ENCODE measurements at places on chromosomes 13 and 19.

DNA sequence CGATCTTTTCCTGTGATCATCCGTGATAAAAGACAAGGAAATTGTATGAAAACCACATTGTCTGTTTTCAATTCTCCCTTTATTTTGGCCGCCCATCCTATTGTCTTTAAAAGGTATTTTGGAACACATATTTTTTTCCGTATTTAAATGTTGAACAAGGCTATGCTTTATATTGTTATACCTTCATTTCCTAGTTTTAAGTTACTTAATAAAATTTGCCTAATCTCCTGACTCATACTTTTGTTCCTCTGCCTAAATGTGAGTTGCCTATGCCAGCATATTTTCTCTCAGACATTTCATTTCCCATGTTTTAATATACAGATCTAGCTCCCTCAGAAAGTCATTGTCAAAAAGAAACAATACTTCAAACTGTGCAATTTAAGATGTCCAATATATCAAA lies 104.2 kb downstream of the SLITRK6 start:
- no peak overlapping the region for H3K4me3 ChIP-seq
- no peaks in the 10 kb centered on the region for H3K36me3 ChIP-seq
- no peaks in the 10 kb centered on the region for H3K27me3 ChIP-seq
- DNase-seq, result no peak

- no peak overlapping the region for H3K4me3 ChIP-seq
- no peaks in the 10 kb centered on the region for H3K4me1 ChIP-seq
- H3K27me3 ChIP-seq, result peaks cover 26% of the 10 kb centered on the region
- no peak for DNase-seq
- no peak overlapping the region for H3K27ac ChIP-seq
- H3K36me3 ChIP-seq, result no peaks in the 10 kb centered on the region
Measured at GRCh38 chr13:101473458-101473857, 21.0 kb downstream of the ITGBL1 start.

DNA sequence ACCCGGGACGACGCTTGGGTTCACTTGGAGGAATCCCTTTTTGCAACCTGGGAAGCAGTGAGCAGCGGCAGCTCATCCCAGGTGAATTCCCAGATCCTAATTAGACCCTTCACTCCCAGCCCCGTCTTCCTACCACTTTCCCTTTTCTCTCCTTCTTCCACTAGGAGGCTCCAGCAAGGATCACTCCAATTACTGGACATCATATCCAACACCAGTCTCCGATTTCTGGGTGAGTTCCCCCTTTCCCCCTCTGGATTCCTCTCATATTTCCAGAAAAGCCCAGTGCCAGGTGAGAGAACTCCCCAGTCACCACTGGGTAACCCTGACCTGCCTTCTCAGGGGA lies 17.1 kb upstream of the ZSCAN4 start:
- H3K36me3 ChIP-seq, result no peaks in the 10 kb centered on the region

GRCh38 chr19:35236638-35237400 lies 8.3 kb upstream of the FAM187B start:
- no peak overlapping the region for H3K27ac ChIP-seq
- DNase-seq, result no peak
- no peak overlapping the region for H3K4me3 ChIP-seq
- H3K4me1 ChIP-seq, result peaks cover 14% of the 10 kb centered on the region

DNA sequence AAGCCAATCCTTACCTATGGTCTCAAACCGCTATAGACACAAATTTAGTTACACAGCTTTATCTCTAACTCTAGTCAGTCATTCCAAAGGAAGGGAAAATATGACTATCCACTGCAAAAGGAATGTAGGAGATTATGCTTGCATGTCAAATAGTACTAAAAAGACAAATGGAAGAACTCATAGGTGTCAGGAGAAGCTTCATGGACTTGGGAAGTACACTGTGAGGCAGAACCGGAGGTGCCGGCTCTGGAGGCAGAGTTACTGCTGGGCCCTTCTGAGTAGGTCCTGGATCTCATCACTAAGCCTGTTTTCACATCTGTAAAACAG lies 97.5 kb downstream of the FOXO1 start:
- H3K27ac ChIP-seq, result no peak overlapping the region
- H3K36me3 ChIP-seq, result peaks cover 12% of the 10 kb centered on the region
- no peak overlapping the region for H3K4me3 ChIP-seq
- DNase-seq, result no peak
- H3K4me1 ChIP-seq, result peaks cover 68% of the 10 kb centered on the region

GRCh38 chr19:35069696-35070095 lies 28.2 kb downstream of the HPN start:
- peaks cover 5% of the 10 kb centered on the region for H3K4me1 ChIP-seq
- DNase-seq, result no peak
- peaks cover 2% of the 10 kb centered on the region for H3K36me3 ChIP-seq
- no peak overlapping the region for H3K4me3 ChIP-seq
- H3K27ac ChIP-seq, result no peak overlapping the region

DNA sequence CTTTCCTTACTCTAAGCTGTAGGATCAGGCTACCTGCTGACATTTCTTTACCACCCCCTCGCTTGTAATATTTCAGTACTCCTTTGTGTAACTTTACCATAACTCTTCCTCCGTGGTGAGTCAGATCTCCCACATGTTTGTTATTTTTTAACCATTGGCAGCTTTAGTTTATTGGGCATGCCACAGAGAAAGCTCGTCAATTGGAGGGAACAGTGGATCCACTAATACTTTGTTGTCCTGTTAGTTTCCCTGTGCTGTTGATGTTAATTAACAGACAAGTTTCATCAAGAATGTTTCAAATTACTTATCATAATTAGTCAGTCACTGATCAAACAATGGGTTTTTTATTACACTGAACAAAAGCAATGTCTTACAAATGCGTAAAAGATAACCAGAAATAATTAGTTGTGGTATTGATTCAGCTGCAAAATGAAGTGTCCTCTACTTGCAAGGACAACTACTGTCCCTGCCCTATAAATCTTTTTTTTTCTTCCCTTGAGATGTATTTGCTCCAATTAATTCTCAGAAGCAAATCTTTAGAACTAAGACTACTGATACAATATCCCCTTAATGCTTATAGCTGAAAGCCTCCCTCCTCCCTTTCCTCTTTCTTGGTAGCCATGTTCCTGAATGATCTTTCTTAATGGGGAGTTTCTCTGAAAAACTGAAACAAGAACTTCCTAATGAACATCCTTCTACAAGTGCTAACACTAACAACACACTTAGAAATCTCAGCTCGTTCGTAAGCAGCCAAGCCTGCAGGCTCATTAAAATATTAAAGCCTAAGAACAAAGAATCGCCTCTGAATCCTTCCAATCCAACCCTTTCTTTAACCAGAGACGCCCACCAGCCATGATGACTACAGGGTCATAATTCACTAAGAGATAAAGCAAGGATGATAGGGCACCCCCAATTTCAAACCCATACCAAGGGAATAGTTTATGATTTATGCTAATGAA lies 22.2 kb downstream of the EFNB2 start:
- H3K4me1 ChIP-seq, result no peaks in the 10 kb centered on the region
- peaks cover 4% of the 10 kb centered on the region for H3K36me3 ChIP-seq
- no peak overlapping the region for H3K27ac ChIP-seq

DNA sequence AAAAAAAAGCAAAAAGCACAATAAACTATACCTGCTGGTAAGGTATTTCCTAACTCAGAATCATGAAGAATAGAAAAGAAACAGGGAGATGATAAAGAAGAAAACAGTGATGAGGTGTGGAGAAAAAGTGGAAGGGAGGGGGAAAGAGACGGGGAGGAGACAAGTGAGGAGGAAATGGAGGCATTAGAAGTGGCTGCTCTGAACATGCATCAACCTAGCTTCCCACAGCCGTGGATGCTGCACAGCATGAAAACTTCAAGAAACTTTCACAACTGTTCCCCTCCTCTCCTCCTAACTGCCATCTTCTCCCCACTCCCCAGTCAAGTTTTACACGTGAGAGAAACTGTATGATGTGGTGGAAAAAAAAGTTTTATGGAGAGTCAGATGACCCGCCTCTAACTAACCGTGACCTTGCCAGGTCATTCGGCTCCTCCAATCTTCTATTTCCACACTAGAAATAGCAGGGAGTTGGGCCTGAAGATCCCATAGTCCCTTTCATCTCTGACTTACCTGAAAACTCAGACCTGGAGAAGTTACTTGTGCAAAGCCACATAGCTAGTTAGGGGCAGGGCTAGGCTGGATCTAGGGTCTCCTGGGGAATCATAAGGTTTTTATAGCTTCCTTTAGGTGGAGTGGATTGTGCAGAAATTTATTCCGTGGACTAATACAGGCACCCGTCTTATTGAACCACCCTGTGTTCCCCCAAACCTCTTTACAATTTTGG lies 461.9 kb downstream of the KLF5 start:
- no peak for DNase-seq
- peak overlapping the region; percentile 50 for H3K4me3 ChIP-seq
- peaks cover 6% of the 10 kb centered on the region for H3K4me1 ChIP-seq
- no peaks in the 10 kb centered on the region for H3K27me3 ChIP-seq
- H3K27ac ChIP-seq, result peak overlapping the region; percentile 56

- no peak overlapping the region for H3K4me3 ChIP-seq
- peaks cover 4% of the 10 kb centered on the region for H3K4me1 ChIP-seq
- DNase-seq, result no peak
- H3K36me3 ChIP-seq, result peaks cover 3% of the 10 kb centered on the region
- no peak overlapping the region for H3K27ac ChIP-seq
Measured at GRCh38 chr13:109706015-109706715, 80.2 kb downstream of the IRS2 start.

DNA sequence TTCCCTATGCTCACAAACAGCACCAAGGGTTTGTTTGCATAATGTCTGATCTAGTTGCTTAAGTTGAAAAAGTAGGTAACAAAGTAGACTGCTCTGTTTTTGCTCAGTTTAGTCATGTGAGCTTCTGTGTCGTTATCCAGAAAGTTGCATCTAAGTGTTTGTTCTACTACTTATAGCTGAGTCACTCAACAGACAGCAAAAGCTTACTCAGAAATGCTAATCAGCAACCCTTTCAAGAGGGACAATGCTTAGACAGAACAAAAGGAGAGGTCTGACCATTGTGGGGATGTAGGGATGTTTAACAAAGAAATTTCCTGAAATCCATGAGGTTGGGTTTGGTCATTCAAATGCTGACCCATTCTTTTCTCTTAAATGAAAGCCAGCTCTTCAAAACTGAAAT lies 106.4 kb downstream of the ATP8A2 start:
- H3K4me1 ChIP-seq, result no peaks in the 10 kb centered on the region
- no peak for DNase-seq
- H3K27ac ChIP-seq, result no peak overlapping the region

DNA sequence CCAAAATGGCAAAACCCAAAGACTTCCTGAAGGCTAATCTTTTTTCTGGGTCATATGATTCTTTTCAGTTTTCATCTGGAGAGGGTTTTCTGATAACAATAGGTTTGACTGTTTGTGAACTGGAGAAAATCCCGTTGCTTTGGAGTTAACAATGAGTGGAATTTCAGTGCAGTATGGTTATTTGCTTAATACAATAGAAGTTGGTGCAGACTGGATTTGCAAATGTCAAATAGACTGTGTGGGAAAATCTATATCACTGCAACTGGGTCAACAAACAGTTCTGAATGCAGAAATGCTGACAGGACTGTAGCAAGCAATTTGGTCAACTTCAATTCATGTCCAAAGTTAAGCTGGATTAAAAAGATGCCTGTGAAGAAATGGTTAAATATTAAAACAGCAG lies 267.5 kb upstream of the ARGLU1 start:
- no peak overlapping the region for H3K27ac ChIP-seq
- no peaks in the 10 kb centered on the region for H3K4me1 ChIP-seq
- no peak overlapping the region for H3K4me3 ChIP-seq

DNA sequence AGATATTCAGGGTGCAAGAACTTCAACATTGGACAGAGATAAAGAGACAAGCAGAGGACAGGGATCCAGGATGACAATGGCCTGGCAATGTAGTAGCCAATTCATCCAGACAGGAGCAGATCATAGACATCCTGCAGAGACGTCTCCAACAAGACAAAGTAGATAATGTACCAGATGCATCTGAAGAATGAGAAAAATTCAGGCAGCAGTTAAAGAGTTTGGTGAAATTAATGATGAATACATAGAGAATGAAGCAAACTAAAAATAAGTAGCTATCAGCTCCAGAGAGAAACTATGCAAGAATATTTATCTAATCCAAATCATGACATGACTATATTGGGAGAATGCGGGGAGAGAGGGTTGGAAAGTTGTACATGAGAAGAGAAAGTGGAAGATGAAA lies 278.4 kb upstream of the DACH1 start:
- no peak for DNase-seq
- H3K36me3 ChIP-seq, result no peaks in the 10 kb centered on the region
- no peak overlapping the region for H3K4me3 ChIP-seq
- H3K27ac ChIP-seq, result no peak overlapping the region

DNA sequence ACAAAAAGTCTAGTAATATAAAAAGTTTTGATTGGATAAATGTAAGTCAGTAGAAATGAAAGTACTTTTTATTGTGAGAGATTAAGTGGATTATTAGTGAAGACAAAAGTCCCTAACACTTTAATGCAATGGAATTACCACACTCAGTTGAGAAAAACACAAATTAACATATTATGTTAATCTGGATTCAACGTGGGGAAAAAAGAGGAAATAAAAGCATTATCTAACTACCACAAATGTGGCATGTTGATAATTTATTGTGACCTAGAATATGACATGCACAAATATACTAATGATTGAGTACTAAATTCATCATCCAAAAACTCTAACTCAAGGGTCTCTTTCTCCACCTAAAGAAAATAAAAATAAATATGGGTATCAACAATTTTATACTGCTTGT lies 41.5 kb downstream of the FOXO1 start:
- peak overlapping the region; percentile 4 for H3K4me3 ChIP-seq
- no peaks in the 10 kb centered on the region for H3K27me3 ChIP-seq
- DNase-seq, result no peak
- peaks cover 52% of the 10 kb centered on the region for H3K4me1 ChIP-seq

All from effector memory CD8-positive, alpha-beta T cell (primary cell).